CD14-positive monocyte (primary cell): ENCODE measurements at places on chromosomes 4 and X. TPM values are rescaled to one million over a fixed set of nuclear protein-coding genes. Genes with fewer than 3 reads are reported as not detected.

SYNPO2 gene
- polyA plus RNA-seq, result 0.03 and 0.04 TPM in 2 replicates

ABHD18 gene
- 6.4 TPM for polyA plus RNA-seq

DIPK2B gene
- polyA plus RNA-seq, result not detected in 2 replicates

SGMS2 gene
- 15.6 and 23.0 TPM in 2 replicates for polyA plus RNA-seq

- no peak for DNase-seq
These were observed 170.7 kb upstream of the SMARCAD1 start for GRCh38 chr4:94036964-94037363.

DNA sequence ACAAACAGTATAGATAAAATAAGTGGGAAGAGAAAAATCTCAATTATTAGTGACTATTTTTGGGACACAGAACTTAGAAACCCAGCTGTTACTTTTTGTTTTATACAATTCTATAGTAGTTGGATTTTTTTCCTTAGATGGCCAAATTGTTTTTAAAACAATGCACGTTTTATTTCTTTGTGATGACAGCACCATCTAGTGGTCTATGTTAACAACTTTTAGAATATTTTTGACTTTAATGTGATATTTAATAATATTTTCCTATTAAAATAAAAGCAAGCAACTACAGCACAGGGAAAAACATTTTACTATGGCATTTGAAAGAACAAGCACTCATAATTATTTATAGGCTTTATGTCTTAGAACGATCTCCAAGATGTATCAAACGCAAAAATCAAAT, 5.6 kb upstream of the SMIM31 start:
- no peak for DNase-seq

- DNase-seq, result no peak
These were observed 318.7 kb downstream of the SLC7A11 start for GRCh38 chr4:137923494-137923893.

DNA sequence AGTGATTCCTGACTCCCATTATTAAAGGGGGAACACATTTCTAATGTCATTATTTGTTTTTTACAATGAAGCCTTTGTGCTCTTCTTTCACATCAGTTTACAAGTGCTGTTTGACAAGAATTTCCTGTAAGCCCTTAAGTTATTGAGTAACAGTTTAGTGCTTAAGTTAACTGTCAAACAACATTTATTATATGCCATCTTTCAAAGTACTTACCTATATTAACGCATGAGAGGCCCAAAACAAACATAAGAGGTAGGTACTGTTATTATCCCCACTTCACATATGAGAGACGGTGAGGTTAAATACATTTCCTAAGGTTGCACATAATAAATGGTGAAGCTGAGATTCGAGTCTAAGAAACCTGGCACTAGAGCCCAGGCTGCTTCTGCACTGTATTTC, 56.0 kb upstream of the MAGED1 start:
- DNase-seq, result no peak

DNA sequence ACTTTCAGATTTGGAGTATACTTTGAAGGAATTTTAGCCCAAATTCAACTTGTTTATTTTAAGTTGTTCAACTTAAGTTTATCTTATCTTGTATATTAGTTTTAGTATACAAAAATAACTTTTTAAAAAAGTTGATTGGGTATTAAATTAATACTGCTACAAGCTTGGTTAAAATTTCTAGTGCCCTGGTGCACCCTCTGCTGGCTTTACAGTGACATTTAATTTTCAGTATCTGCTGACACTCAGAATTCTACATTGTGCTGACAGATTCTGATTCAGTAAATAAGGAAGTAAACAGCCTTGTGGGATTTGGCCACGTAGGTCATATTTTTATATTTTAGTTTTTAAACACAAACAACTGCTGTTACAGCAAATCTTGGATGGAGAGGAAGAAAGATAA, 2.9 kb downstream of the EDA start:
- no peak for DNase-seq

DNA sequence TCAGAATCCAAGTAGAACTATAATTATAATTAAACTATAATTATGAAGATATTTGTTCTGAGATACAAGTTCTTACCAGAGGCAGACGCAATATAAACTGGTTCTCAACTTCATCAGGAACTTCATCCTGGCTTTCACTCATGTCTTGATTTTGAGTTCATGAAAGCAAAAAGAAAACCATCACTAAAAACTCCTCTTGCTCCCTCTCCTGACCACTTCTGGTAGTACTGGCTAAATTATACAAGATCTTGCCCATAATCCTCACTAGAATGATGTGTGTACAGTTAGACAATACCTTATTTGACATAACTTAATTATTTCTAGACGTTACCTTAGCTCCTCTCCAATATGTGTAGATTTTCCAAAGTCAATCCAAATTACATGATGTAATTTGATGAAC, 3.7 kb downstream of the TAF7L start:
- no peak for DNase-seq

DNA sequence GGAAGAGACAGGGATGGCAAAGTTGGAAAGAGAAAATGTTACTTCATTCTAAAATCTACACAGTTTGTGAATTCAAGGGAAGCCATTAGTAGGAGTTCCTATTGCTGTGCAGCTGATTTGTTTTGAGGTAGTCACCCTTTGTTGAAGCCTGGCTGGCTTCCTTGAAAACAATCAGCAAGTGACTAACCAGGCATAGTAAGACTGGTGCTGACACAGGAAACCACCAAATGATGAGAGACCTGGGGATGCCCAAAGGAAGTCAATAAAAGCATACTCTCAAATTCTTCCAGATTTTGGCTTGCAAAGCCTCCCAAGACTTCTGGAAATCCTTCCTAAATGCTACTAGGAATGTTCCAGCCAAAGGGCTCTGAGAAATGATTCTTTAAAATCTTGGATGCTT, 23.9 kb upstream of the PRDM8 start:
- no peak for DNase-seq

DNA sequence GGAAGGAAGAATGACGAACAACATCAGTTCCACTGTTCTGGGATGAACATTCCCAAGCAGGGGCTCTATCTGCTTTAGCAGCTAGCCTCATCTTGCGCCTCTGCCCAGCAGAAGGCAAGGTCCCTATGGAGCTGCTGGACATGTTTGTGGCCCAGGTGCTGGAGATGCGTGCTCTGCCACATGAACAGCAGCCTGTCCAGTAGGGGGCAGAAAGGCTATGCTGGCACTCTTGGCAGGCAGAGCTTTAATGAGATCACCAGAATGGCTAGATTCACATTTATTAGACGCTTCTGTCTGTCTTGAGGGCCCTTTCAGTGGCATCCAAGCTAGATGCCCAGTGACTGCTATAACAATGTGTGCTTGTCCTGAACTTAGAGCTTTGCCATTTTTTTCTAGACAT, 1826.0 kb downstream of the STIM2 start:
- no peak for DNase-seq
